BE2C (cell line): ENCODE measurements at places on chromosomes 11 and 22.

GRCh38 chr11:17585911-17586695 is 39.0 kb downstream of the OTOG start:
- no peak for DNase-seq

- no peak for DNase-seq
Observed at GRCh38 chr11:12290477-12290922, 86.9 kb upstream of the PARVA start.

- no peak for DNase-seq
Observed at GRCh38 chr22:43566561-43567332, 154.9 kb downstream of the MPPED1 start.

- DNase-seq = peak; percentile 97
Observed at GRCh38 chr11:113314389-113315301, at the start of gene TTC12. TTC12 (plus strand) TSS chr11:113314583; CDS start chr11:113316258, 1,675 bp downstream.

- no peak for DNase-seq
Observed at GRCh38 chr22:41842996-41843970, 10.4 kb downstream of the SREBF2 start.

DNA sequence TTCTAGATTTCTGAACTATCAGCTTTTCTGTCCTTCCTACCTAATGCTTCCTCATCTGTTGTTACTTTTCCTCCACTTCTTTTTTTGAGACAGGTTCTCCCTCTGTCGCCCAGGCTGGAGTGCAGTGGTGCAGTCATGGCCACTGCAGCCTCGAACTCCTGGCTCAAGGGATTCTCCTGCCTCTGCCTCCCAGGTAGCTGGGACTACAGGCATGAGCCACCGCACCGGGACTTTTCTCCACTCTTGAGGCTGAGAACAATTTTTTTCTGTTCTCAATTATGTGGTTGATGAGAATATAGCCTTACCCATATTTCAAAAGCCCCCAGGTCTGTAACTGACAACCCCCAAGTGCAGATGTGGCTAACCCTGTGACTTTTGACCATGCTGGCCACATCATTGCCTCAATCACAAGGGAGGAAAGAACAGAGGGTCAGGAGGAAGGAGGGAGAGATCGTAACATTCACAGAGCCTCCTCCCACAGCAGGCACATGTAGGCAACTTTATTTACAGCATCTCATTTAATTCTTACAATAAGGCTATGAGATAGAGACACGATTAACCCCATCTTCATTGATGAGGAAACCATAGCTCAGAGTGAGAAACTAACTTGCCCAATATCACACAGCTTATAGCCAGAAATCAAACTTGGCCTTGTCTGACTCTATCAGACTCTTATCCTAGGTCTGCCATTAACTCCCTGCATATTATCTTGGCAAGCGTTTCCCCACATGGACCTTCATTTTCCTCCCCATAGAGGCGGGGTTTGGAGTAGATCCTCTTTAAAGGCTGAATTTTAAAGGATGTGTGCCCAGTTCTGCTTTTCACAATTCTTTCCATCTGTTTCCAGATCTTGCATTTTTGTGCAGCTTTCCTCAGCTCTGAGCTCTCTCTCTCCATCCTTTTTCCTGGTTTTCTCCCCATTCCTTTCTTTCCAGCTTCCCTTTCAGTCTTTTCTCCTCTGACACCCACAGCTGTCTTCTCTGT is 9.6 kb downstream of the POU2F3 start:
- no peak for DNase-seq

GRCh38 chr11:92822410-92822809 is 147.0 kb upstream of the MTNR1B start:
- no peak for DNase-seq

DNA sequence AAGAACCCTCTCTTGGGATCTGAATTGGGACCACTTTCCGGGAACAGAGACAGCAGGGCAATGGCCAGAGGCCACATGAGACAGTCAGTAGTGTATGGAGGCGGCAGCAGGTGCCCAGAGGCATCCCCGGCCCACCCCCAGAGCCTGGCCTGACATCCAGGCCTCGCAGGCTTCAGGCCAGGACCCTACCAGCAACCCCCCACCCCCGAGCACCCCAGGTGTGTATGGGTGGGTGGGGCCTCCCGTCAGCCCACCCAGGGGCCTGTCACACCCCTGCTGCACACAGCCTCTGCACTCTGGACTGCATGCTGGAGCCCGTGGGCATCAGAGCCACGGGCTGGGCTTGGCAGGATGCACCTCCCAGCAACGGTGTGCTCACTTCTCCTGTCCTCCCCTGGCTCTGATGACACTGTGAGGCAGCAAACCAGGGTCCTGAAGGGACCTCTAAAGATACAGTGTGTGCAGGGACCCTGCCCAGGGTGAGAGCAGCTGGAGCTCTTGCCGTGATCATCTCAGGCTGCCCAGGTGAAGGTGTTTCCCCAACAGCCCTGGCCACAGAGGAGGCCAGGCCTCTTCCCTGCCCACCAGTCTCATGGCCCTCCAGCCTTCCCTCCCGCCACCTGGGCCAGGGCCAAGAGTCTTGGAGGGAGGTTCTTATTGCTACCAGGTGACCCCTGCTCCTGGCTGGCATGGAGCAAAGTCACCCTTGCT is 88.8 kb upstream of the SEPTIN5 start:
- no peak for DNase-seq

DNA sequence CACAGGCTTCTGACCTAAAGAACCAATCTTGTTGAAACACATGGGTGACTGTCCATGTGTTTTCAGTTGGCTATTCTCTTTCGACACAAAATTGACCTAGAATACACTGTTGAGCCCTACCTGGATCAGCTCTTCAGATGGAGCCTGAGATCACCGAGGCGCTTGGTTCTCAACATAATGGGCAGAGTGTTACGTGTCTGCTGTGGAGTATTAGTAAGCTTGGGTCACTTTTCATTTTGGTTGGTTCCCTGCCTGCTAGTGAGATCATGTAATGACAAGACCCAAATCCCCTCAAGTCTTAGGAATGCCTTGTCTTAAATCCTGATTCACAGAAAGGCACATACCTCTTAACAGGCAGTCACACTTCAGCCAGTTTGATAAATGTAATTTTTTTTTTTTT is 8.7 kb downstream of the MED19 start:
- DNase-seq = no peak

DNA sequence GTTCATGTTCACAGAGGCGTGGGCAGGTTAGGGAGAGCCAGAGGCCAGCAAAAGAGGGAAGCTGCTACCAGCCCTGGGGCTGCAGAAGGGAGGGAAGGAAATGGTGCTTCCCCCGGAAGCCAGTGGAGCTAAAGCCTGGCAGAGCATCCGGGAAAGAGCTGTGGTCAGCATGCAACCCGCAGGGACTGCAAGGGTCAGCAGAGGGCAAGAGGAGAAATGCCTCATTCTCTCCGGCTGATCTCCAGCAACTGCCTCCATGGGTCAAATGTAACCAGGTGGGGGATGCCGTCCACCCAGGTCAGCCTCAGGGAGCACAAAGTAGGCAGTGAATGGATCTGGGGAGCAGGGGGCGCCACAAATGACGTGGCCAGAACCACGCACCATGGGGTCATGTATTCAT is 36.9 kb upstream of the PRR5 start:
- no peak for DNase-seq

DNA sequence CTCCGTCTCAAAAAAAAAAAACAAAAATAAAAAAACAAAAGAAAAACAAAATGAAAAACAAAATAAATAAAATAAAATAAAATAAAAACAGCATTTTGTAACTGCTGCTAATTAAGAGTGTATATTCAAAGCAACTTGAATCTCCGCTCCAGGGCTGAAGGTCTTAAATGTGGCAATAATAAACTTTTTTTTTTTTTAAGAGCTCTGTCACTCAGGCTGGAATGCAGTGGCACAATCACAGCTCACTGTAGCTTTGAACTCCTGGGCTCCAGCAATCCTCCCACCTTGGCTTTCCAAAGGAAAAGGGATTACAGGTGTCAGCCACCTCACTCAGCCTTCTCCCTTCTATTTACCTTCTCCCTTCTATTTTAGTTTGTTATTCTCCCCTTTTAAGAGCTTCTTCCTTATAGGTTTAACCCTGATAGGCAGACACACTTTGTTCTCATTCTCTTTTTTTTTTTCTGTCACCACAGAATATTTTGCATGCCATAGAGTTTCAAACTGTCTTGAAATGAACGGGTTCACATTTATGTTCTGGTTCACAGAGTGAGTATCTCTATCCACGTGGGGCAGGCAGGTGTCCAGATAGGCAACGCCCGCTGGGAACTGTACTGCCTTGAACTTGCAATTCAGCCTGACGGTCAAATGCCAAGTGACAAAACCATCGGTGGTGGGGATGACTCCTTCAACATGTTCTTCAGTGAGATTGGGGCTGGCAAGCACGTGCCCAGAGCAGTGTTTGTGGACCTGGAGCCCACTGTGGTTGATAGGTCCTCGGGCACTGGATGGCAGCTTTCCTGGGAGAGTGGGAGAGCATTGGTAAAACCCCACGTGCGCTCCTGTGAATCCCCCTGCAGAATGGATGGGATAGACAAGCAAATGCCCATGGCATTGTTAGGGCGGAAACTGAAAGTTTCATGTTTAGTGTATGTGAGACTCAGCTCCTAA is 19.4 kb downstream of the LRRC74B start:
- no peak for DNase-seq

DNA sequence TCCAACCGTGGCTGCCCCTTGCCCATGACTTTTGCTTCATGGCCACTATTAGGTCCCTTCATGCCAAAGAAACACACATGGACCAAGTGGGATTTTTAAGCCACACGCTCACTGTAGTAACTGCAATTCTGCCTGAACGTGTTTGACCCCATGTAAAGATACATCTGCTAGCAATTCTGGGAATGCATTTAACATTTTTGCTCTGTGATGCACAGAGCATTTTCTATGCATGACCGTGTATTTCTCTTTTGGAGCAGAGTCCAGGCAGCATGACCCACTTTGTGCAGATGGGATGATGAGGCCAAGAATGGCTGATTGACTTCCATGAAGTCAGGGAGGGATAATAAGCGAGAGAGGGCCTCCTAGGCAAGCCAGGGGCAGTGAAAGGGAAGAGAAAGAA is 108.5 kb downstream of the TP53I11 start:
- DNase-seq = no peak

DNA sequence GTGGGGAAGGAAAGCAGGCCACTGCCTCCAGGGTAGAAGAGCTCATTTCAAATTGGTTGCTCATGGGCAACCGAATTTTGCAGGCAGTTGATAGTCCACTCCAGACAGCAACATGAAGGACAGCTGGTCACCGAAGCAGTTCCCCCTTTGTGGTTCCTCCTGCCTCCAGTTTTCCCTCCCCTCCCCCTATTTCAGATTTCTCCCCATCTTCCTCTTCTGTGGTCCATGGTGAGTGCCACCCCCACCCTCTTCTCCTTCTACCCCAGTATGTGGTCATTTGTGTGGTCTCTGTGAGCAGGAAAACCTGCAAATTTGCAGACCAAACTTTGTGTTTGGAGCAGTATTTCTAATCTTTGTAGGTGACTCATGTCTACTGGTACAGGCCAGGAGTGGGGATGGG is 38.2 kb upstream of the PAK1 start:
- no peak for DNase-seq

DNA sequence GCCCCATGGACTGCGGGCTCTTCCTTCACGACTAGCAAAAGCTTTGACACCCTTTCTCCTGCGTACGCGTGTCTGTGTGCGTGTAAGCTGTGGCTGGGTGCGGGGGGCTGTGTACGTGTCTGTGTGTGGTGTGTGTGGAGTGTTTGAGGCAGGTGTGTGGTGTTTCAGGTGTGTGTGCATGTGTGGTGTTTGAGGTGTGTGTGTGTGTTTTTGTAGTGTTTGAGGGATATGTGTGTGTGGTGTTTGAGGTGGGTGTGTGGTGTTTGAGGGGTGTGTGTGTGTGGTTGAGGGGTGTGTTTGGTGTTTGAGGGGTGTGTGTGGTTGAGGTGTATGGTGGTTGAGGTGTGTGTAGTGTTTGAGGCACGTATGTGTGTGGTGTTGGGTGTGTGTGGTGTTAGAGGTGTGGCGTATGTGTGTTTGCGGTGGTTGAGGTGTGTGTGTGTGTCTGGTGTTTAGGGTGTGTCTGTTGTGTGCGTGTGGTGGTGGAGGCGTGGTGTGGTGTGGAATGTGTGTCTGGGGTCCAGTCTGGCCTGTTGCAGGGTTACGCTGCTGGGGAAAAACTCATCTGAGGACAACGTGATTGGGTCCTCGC is 687 bp upstream of the ARSA start:
- no peak for DNase-seq

- DNase-seq = no peak
Observed at GRCh38 chr22:23238707-23239106, 58.4 kb downstream of the BCR start.

GRCh38 chr11:35013514-35014233 is 97.3 kb downstream of the PDHX start:
- DNase-seq = no peak

DNA sequence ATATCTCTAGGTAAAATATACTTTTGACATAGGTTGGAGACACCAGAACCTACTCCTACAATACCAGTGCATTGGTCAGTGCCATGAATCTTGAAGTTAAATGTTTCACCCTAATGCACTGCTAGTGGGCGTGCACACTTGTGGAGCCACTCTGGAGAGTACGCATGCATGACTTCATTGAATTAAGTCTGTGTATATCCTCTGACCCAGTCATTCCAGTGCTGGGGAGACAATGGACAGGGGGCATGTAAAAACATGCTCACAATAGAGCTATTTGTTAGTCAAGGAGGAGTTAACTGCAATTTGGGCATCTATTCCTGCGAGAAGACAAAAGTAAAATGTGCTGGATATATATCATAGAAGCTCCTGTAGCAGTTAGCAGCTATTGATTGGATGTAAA is 335.4 kb upstream of the NCAM1 start:
- DNase-seq = no peak

- no peak for DNase-seq
Observed at GRCh38 chr11:76654298-76654851, 16.2 kb downstream of the LRRC32 start.

DNA sequence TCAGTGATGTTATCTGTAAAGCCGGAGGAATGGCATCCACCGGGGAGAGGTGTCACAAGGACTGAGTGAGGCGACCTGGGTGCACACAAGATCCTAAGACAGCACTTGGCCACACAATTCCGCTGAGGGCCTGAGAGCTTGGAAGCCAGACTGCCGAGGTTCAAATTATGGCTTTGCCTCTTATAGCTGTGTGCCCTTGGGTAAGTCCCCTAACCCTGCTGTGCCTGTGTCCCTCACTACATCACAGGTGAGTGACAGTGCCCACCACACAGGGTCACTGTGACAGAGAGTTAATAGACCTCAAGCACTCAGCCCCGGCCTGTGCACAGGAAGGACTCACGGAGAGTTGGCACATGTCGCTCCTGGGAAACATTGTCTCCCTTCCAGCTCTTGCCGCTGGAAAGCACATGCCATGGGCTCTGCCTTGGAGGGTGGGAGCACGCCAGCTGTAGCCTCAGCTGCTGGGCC is 592 bp downstream of the RHOD start:
- DNase-seq = no peak

- peak; percentile 16 for DNase-seq
Observed at GRCh38 chr22:35258191-35258988, 1.1 kb downstream of the HMGXB4 start.

GRCh38 chr11:235997-236773 is at the start of gene SIRT3:
SIRT3 (minus strand) TSS chr11:236342; CDS start chr11:236328, 14 bp downstream.
- DNase-seq = peak; percentile 74

DNA sequence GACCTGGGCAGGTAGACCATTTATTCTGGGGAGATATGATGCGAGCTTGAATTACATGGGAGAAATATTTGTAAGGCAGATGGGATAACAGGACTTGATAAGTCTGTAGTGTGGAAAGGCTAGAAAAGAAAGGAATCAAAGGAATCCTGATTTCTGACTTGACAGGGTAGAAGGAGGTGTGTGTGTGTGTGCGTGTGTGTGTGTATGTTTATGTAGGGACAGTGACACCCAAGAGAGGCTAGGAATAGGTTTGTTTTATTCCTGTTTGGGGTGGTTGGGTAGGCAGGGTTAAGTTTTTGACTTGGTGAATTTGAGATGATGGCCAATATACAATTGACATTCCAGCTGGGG is 390 bp upstream of the HTATIP2 start:
- DNase-seq = no peak
